CD8-positive, alpha-beta memory T cell (primary cell): ENCODE measurements at places on chromosomes 6 and 20. TPM values are rescaled to one million over a fixed set of nuclear protein-coding genes. Genes with fewer than 3 reads are reported as not detected.

DNA sequence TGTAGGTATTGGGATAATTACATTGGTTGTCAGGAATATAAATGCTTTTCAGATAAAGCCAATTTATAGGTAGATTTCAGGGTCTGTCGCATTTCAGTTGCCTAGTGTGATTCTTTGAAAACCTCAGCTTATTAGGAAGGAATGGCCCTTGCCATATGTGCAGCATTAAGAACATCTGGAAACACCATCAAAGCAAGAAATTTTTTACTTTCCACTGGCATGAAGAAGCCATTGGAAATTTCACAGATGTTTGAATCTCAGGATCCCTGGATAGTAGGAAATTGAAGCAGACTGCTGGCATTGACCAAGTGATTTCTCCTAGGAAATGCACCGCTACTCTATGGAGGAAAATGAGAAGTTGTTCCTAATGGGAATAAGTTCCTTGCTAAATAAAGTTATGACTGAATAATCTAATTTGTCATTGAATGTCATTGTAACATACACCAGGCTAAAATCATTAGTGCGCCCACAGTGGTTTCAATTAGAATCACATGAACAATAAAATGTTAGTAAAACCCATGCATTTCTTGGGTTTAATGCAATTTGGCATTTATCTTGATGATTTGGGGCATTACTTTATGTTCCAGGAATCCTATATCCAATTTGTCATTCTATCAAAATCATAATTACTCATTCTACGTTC lies 950.1 kb downstream of the EPHA7 start:
- no peak for DNase-seq

- no peak for DNase-seq
Measured at GRCh38 chr6:158293122-158293521, 19.1 kb upstream of the TULP4 start.

DNA sequence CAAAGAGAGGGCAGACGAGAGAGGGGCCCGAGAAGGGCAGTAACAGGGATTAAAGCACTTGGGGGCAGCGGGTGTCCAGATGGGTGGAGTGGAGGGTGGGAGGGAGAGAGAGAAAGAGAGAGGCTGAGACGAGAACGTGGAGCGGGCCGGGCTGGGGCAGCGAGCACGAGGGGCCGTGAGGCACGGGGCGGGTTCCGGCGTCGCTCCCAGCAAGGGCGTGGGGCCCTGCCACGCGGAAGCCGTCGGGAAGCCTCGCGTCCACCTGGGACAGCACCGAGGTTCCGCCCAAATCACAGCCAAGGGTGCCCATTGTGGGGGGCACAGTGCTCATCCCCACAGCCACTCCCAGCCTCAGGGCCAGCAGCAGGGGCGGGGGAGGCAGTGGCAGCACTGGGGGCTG lies 49.8 kb downstream of the KCNQ2 start:
- no peak for DNase-seq

- no peak for DNase-seq
Measured at GRCh38 chr6:147548921-147549475, 40.5 kb downstream of the SAMD5 start.

GRCh38 chr20:12717061-12717460 lies 291.7 kb upstream of the SPTLC3 start:
- DNase-seq: no peak

DNA sequence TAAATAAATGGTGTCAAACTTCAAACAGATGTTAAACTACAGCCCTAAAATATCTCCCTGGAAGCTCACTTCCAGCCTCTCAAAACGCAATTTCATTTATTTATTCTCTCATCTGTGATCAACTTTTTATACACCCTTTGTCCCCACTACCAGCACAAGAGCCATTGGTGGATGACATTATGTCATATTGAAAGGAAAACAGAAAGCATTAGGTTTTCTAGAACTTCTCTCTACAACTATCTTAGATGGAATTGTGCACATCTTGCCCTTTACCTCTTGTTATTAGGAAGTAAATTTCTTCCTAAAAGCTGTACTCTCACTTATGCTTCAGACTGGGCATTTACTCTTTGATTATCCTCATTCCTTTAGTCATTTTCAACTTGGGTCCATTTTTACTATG lies 771.2 kb upstream of the GJE1 start:
- no peak for DNase-seq

- no peak for DNase-seq
Measured at GRCh38 chr6:52568320-52568719, 8.5 kb downstream of the TRAM2 start.

GRCh38 chr20:37523911-37524700 lies 3.1 kb downstream of the NNAT start:
- DNase-seq: no peak

GRCh38 chr6:36548401-36548743 lies 1.1 kb upstream of the STK38 start:
- no peak for DNase-seq

GRCh38 chr6:43283905-43284304 lies 14.2 kb upstream of the SLC22A7 start:
- DNase-seq: no peak

- DNase-seq: no peak
Measured at GRCh38 chr6:131175564-131175963, 40.3 kb downstream of the AKAP7 start.

DNA sequence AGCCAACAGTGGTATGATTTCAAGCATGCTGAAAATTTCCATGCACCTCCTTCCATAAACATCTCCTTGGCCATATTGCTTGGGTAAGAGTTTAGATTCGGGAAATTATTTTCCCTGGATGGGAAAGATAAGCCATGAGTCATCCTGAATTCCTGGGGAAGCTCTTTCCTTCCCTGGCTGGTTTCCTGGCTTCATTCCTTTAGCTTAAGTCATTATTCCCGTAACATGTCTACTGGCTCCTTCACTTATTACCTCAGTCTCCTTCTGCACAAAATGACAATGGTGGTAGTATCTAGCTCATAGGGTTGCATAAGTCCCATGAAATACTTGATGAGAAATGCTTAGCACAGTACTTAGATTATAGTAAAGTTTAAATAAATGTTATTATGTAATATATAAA lies 27.6 kb downstream of the TINAG start:
- DNase-seq: no peak

DNA sequence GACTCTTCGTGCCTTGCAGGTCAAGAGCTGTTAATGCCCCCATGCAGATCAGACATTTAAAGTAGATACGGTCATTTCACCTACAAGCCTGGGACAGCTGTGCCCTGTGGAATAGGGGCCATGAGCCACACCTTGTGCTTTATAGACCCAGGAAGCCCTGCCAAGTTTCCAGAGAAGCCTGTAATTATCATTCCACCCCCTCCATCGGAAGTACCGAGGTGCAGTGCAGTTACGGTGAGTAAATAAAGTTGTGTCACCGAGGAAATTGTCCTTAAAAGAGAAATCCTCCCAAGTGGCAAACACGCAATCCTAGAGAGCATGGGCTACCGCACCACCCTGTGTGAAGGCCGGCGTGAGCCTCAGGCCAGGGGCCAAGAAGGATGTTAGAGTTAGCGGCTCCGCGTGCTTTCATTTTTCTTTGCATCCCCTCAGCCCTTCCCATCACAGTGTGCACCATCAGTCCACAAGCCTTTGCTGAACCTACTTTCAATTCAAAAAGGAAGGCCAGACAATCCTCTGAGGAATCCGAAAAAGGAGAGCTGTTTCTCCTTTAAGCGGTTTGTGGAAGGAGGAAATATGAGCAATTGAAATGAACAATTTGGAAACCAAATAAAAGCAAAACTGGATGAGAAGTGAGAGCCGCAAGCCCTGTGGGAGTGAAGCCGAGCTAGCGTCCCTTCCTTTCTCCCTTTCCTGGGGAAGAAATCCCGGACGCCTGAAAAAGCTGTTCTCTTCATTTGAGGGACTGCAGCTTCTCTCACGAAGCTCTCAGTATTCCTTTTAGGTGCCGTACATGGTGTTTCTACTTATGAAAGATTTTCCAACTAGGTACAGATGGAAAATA lies 183.3 kb upstream of the PDE10A start:
- no peak for DNase-seq

DNA sequence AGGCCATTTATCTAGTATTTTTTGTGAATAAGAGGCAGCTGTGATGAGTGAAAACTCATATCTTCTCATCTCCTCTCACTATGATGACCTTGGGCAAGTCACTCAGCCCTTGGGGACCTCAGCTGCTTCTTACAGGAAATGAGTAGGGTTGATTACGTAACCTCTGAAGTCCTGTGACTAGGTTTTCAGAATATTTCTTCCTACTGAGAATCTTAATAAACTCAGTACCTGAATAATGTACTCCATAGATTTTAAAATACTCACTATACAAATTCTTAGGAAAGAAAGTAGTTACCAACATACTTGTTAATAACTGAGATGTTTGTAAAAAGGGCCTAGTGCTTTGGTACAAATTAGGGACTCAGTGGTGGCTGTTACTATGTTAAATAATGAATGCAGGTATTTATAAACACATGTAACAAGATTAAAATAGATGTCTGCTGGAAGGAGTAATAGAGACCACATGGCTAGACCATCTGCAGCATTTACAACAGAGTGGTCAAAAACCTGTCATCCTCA lies 60.9 kb downstream of the RPRD1B start:
- no peak for DNase-seq

GRCh38 chr6:46053039-46053933 lies 37.6 kb upstream of the CLIC5 start:
- no peak for DNase-seq

GRCh38 chr6:152129691-152130151 lies 322.2 kb downstream of the ESR1 start:
- DNase-seq: no peak

DNA sequence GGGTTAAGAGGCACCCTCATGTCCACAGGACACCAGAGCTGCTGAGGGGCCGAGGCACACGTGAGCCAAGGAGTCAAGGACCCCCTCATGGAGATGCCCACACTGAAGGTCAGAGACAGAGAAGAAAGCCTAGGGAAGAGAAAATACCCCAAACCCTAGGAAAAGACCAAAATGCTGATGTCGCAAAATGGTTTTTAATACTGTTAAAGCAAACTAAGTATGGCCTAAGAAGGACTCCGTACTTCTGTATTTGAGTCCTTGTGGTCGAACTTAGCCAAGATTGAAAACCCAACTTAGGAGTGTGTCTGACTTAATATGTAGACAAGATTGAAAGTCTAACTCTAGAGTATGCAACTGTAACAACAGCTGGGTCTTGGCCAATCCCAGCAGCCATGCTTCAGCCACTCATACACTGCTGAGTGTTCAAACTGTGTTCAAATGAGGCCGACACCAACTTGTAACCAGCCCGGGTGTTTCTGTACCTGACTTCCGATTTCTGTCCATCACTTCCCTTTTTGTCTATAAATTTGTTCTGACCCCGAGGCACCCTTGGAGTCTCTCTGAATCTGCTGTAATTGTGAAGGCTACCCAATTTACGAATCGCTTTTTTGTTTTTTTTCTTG lies 92.6 kb upstream of the AGPAT4 start:
- no peak for DNase-seq

GRCh38 chr6:24613361-24614042 lies 32.5 kb downstream of the KIAA0319 start:
- DNase-seq: no peak

BPIFB2 gene
- not detected for total RNA-seq

FAM209B gene
- 0.46 TPM for total RNA-seq

HTR1E gene
- total RNA-seq: not detected

SSTR4 gene
- not detected for total RNA-seq
